SIG-M5 (cell line): ENCODE measurements at places on chromosomes 4 and X.
A peak's percentile ranks its signal among the peaks of the same experiment; 100 is the strongest.

DNA sequence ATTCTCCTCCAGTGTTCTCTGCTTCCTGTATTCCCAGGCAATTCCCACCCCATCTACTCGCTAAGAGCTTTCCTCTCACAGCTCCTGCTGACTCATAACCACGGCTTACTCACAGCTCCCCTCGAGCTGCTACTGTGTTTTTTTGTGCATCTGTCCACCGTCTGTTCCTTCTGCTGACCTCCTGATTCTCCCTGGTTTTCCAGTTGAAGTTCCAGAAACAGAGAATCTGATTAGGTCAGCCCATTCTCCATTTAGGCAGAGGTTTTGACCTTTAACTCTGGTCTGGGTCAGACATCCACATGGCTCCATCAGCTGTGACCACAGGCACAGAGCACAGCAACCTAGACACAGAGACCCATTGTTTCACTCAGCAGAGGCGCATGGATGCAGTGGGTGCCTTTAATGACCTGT lies 5.5 kb upstream of the SMIM20 start:
- no peak for DNase-seq

DNA sequence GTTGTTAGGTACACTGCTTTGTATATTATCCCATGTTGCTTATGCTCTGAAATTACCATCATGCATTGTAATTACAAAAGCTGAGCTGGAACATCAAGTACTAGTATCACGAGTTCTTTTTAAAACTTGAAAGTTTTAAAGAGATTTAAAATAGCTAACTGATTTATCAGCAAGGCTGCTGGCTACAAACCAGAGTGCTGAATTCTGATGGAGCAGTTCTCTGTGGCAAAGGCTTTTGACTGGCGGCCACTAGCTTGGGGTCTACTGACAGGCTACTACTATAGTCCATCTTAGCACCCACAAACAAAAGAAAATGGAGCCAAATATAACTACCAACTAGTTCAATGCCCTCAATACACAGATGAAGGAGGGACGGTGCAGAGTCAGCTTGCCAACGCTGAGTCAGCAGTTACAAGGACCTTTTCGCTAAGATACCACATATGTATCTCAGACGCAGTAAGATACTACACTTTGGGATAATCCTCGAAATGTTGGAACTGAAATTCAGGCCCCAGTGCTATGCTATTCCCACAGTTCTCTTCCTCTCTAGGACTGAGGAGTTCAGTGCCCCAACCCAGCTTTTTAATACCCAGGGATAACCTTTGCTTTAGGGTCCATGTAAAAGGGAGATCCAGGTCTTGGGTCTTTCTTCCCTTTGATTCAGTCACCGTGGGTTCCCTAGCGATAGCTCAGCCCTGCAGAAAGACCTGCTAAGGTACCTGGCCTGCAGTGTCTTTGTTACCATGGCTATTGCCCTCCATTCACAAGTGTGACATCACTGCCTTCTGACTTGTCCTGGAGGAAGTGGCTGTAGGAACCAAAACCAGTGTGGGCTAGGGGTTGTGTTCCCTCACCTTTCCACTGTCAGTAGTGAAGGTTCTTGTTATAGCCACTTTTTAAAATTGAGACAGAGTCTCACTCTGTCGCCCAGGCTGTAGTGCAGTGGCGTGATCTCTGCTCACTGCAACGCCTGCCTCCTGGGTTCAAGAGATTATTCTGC lies 22.8 kb downstream of the MFAP3L start:
- DNase-seq: no peak

- DNase-seq: no peak
Observed at GRCh38 chr4:181004056-181004455, 1239.1 kb upstream of the TENM3 start.

DNA sequence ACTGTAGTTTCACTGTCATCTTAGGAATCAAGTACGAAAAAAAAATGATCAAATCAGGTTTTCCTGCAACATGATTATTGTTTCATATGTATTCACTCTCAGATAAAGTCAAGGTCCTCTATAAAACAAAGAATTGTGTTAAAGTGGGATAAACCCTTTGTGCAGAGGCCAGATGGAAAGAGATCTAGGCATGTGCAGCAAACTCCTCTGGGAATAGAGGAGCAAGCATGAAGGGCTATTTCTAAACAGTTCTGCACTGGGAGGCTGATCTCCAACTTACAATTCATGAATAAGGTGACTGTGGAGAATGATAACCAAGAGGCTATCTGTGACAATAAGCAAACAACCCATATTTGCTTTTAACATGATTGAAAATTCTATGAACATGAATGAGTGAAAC lies 2.4 kb upstream of the WDFY3 start:
- DNase-seq: no peak

DNA sequence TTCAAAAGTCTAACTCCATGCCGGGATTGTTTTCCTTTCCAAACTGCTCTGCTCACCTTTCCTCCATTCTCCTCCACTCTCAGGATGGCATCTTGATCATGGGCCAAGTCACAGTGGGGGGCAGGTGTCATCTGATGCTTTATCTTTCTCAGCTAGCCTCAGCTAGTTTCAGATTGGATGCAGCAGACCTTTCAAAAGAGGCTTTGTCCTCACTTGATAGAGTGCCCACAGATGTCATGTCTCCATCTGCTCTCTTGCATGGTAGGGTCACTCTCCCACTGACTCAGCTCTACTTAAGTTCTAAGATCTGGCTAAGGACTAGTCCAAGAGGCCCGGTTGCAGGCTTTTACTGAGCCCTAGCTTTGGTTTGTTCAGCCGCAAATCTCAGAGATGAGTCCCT lies 341.8 kb upstream of the GALNT7 start:
- no peak for DNase-seq

DNA sequence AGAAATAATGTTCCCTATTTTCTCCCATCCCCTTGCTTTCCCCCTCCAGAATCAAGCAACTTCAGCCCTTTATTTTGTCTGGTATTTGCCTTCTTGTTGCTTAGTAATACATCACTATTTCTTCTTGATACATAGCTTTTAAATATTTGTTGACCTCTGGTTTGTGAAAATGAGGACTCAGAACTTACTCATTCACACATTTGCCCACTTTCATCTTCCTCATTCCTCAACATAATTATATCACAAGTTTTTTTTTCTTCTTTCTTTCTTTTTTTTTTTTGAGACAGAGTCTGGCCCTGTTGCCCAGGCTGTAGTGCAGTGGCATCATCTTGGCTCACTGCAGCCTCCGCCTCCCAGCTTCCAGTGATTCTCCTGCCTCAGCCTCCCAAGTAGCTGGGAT lies 28.9 kb upstream of the NDUFC1 start:
- DNase-seq: no peak

GRCh38 chr4:185730387-185730786 lies 81.6 kb downstream of the SORBS2 start:
- no peak for DNase-seq

GRCh38 chr4:7649741-7650531 lies 215.2 kb upstream of the PSAPL1 start:
- DNase-seq: peak; percentile 1

- no peak for DNase-seq
Observed at GRCh38 chr4:139134403-139134802, 42.6 kb downstream of the ELF2 start.

- no peak for DNase-seq
Observed at GRCh38 chr4:37597034-37597433, 89.1 kb downstream of the RELL1 start.

DNA sequence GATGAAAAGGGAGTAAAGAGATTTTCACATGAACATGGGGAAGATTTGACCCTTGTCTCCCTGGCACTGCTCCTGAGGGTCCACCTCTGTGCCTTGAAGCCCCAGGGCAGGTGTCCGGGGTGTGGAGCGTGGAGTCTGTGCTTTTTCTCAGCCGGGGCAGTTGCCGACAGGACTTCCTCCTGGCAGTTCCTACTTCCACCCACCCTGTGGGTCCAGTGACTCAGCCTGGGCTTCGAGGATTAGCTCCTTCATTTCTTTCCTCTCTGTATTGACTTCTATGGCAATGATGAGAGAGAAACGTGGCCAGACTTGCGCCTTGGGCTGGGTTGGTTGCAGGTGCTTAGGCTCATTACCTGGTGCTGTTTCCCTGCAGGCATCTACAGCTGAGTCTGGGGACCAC lies 35.9 kb upstream of the CLCN4 start:
- DNase-seq: no peak

DNA sequence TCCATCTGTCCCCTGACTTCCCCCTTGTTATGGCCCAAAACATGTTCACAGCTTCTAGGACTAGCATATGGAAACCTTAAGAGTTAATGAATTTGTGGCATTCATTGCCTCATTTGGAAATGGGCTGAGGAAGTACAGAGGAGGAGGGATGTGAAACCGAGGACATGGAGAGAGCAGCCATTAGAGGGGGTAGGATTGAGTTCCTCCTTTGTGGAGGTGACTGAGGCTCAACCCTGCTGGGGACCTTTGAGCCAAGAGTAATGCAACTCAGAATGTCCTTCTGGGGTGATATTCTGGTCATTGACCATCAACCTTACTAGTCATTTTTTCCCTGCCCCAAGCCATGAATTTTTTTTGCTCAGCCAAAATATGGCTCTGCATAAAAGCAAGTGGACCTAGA lies 109.4 kb downstream of the ZNF518B start:
- DNase-seq: no peak

DNA sequence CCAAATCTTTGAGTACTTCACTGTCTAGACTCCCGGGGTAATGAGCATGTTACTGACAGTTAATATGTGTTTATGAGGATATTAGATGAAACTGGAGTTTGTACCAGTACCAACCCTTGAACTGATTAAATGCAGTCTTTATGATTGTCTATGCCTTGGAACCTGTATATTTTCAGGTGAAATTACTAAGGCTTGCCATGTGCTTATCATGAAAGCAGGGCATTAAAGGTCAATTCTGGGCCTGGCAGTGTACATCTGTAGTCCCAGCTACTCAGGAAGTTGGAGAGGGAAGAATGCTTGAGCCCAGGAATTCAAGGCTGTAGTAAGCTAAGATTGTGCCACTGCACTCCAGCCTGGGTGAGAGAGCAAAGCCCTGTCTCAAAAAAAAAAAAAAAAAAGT lies 27.6 kb downstream of the PHEX start:
- no peak for DNase-seq

- DNase-seq: no peak
Observed at GRCh38 chrX:120367402-120368109, 5.7 kb downstream of the ATP1B4 start.

- no peak for DNase-seq
Observed at GRCh38 chrX:153625271-153626024, 21.6 kb upstream of the DUSP9 start.
